ENCODE measurements at places on chromosomes 2 and 18.

- DNase-seq: peak; percentile 17
These were observed 18.1 kb upstream of the PGAP1 start for GRCh38 chr2:196944570-196944969.

- DNase-seq: no peak
These were observed 70.0 kb downstream of the HDAC4 start for GRCh38 chr2:239330836-239331235.

DNA sequence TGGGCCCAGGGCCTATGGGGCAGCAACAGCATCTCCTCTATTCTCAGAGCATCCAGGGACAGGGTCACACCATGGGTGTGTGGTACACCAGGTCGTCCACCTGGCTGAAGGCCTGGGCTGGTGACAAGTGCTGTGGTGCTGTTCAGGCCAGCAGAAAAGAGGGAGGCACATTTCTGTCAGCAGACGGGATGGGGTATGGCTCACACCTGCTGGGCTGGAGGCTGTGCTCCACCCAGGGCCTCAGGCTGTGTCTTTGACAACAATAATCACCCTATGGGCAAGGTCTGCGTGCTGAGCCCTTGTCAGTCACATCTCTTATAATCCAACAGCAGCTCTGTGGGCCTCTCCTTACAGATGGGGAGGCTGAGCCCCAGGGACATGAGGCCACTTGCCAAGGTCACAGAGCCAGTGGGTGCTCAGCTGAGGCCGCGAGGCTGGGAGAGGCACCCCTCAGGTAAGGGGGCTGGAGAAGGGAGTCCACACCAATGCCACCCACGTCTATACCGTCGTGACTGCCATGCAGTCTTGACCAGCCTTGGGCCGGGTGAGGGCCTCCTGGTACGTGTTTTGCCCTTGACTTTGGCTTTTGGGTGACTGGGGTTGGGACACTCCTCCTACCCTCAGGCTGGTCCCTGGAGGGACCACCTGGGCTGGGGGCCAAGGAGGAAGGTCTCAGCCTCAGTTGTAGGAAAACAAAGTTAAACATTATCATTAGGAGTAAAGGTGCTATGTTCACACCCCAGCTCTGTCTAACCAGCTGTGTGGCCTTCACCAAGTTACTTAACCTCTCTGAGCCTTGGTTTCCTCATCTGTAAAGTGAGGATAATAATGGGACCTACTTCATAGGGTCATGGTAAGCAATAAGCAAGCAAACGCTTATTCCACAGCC, 5.6 kb upstream of the HS6ST1 start:
- no peak for DNase-seq

DNA sequence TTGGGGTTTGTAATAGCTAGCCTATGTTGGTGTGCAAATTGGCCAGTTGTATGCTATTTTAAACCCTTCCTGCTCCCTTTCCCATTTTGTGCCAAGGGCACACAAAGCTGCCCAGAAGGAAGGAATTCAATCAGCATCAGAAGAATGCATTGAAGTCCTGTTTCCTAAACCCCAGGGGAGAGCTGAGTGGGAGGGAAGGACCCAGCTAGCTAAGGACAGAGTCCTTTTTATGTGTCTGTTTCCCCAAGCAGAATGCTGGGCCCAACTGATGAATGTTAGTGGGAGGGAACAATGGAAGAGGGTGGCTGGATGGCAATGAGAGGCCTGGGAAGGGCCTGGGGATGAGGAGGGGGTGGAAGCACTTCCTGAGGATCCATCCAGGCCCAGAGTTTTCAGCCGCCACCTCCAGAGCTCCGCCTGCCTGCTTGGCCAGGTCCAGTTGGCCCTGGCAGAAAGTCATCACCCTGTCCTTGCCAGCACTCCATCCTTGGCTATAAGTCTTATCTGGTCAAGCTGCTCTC, 32.7 kb downstream of the MEX3C start:
- DNase-seq: no peak

GRCh38 chr18:6865251-6865650, 135.7 kb downstream of the ARHGAP28 start:
- DNase-seq: no peak

DNA sequence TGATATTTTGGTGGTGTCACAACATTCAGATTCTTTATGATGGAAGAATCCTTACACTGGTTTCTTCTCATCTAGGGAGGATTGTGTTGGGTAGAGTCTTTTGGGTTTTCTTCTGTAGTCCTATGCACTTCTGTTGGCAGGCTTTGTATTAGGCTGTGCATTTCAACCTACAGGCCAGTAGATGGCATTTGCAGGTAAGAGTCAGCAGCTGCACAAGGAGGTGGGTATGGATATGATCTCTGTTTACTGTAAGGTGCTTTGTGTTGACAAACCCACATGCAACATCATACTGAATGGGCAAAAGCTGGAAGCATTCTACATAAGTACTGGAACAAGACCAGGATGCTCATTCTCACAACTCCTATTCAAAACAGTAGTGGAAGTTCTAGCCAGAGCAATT, 656.8 kb downstream of the METTL4 start:
- DNase-seq: no peak

- DNase-seq: no peak
These were observed 111.9 kb upstream of the DTNA start for GRCh38 chr18:34598120-34598635.

DNA sequence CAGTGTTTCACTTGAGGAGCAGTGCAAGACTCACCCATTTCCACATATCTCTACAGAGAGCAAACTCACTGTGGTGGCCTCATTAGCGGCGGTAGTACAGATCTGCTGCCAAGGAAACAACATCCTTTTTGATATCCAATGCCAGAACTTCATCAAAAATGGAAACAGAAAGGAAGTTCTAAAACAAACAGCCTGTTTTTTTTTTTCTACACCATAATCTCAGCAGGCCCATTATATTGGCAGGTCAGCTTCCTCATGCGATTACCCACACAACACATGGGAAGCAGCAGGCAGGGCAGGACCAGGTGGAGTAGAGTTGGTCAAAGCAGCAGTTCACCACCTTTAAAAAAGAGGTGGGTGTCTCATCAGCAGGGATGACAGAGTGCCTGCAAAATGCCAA, 678.9 kb upstream of the CELF4 start:
- DNase-seq: no peak

- no peak for DNase-seq
These were observed 2.4 kb downstream of the NR4A2 start for GRCh38 chr2:156329927-156330726.

DNA sequence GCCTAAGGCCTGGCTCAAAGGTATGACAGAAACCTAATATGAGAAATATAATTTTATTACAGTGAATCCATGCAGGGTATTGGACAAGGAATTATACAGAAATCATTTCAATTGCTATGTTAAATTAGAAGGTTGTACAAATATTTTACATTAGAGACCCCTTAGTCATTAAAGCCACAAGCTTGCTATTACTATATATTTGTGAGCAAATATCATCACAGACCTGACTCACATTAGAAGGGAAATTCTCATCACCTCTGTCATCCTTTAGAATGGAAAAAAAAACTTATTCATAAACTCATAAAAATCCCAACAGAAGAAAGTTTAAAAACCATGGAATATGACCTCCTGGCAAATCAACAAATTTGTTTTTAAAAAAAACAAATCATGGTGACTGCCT, 277.9 kb downstream of the DCC start:
- no peak for DNase-seq

- peak; percentile 88 for DNase-seq
These were observed 167.6 kb upstream of the ACAA2 start for GRCh38 chr18:49980896-49981295.

GRCh38 chr18:12516049-12516630, 108.4 kb downstream of the PRELID3A start:
- DNase-seq: no peak

- peak; percentile 52 for DNase-seq
These were observed 86.6 kb downstream of the WDSUB1 start for GRCh38 chr2:159199761-159200465.

DNA sequence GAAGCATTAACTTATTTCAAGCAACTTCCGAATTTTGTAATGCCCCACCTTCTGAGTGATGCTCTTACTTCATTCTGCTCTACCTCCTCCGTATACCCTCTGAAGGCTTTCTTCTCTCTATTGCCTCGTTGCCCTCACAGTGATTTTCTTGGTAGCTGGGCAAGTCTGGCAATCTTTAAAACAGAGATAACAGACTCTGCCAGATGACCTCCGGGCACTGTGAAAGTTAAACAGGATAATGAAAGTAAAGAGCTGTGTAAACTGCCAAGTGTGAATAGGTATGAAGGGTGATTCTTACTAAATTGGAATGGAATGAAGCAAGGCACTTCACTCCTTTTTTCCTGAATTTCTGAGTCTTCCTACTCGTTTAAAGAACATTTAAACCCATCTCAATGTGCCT, 207.3 kb upstream of the GYPC start:
- no peak for DNase-seq

- DNase-seq: no peak
These were observed 37.7 kb upstream of the MEX3C start for GRCh38 chr18:51235009-51235789.

GRCh38 chr2:237691908-237692600, 64.7 kb downstream of the LRRFIP1 start:
- peak; percentile 95 for DNase-seq

- no peak for DNase-seq
These were observed 40.0 kb downstream of the CCDC102B start for GRCh38 chr18:68837665-68838451.

GRCh38 chr2:28643911-28644334, 107.7 kb upstream of the PPP1CB start:
- DNase-seq: no peak

DNA sequence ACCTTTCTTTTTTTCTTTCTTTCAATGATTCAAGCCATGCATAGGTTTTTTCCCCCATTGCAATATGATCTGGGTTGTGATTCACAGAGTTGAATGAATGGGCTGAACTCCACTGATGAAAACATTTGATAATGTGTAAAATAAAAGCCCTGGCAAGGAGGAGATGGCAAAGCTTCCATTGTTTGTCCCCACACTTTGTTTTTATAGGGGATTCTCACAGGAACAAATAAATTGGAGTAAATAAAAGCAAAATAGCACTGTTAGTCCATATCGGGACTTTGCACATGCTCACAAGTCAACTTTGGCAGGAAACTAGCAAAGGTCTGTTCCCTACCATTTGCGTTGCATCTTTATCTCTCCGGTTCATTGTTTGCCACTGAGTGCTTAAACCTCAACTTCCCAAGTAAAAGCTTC, 55.7 kb downstream of the MEIS1 start:
- no peak for DNase-seq

All from tongue (tissue), 3 donors.